GM10248 (cell line): ENCODE measurements at places on chromosomes 4 and X.

DNA sequence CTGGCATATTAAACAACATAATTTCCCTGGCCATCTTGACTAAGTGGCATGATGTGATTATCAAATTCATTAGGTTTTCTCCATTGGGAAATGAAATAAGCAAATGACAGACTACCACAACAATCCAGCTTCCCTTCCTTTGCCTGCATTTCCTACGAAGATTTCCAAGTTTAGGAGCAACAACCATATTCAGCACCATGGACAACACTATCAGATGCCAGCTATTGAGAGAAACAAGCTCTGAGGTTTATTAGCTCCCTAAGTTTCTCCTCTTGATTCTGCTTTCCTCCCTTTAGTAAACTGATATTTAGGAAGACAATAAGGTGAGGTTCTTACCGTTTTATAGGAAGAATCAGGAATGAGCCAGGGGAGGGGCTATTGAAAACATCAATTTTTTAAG is 36.2 kb downstream of the DCX start:
- no peak for DNase-seq

- no peak for DNase-seq
Observed at GRCh38 chr4:78166622-78167021, 109.5 kb downstream of the FRAS1 start.

GRCh38 chr4:21656832-21657231 is 291.7 kb downstream of the KCNIP4 start:
- DNase-seq: no peak

GRCh38 chr4:53123171-53123570 is 242.7 kb downstream of the SCFD2 start:
- DNase-seq: no peak

DNA sequence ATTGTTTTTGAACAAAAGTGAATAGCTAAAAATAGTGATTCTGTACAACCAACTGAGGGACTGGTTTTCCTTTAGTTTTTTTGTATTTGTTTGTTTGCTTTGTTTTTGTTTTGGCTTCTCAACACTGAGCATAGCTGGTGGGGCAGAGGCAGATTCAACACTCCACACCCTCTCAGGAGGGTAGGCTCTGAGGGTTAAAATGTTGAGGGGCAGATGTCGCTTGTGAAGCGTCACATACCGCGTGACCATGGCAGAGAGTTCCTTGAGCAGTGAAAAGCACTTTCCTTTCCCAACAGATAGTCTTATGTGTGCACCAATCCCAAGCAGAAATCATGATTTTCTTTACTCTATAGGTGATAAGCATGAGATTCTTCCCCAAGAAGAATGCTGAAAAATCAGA is 155.0 kb downstream of the PALLD start:
- no peak for DNase-seq

DNA sequence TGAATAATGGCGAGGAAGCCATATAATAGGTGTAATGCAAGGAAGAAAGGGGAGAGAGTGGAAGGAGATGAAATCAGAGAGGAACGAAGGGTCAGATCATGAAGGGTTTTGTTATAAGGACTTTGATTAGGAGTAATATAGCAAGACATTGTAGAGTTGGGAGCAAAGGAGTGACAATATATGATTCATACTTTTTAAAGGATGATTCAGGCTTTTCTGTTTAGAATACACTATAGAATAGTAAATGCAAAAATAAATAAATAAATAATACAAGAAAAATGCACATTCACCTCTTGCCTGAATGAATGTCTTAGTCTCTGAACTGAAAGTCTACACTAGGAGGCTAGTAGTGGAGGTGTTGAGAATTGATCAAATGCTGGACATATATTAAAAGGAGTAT is 1524.4 kb upstream of the AGA start:
- no peak for DNase-seq

- no peak for DNase-seq
Observed at GRCh38 chrX:117985241-117985640, 131.4 kb downstream of the KLHL13 start.

DNA sequence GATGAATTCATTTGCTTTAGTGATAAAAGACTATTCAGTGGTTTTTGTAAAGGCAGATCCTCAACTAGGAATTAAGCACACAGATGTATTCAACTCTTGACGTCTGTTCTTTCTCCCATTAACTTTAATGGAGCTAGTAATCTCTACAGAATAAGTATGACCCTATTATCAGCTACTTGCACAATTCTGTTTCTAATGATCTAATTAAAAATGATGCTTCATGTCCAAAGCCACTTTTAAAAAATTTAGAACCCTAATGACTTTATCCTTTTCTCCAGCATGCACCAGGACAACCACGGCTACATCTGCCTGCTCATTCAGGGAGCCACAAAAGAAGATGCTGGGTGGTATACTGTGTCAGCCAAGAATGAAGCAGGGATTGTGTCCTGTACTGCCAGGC is 85.4 kb downstream of the CBR4 start:
- DNase-seq: no peak

DNA sequence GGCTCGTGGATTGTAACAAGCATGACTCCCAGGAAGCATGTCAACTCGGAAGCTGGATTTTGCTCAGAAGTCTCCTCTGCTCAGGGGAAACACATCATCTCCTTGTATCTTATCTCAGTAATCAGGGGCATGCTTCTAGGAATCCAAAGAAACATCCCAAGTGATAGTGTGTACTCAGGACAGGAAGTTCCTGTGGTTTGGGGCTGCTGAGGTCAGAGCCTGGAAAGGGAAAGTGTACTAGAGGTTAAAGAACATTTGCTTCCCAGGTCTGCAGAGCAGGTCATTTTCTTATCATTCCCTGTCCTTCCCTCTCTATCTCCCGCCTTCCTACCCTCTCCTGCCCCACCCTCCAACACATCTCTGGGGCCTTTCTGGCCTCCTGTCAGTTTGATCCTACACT is 38.8 kb downstream of the SLC34A2 start:
- DNase-seq: no peak

GRCh38 chr4:41590591-41590990 is 52.6 kb downstream of the LIMCH1 start:
- DNase-seq: no peak

DNA sequence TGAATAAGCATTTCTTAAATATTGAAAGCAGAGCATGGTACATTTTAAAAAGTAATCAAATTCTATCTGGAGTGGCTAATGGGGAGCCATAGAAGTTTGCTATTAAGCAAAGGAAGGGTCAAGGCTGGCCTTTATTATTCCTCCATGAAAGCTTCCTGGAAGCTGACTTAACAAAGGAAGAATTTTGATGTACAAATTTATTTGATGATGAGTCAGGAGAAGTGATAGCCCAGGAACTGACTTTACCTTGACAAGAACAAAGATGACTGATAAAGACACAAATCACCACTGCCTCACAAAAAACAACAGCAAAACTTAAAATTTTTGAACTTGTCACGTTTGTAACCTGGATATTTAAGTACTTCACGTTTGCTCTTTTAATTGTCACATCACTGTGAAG is 872.1 kb downstream of the PCDH7 start:
- no peak for DNase-seq

DNA sequence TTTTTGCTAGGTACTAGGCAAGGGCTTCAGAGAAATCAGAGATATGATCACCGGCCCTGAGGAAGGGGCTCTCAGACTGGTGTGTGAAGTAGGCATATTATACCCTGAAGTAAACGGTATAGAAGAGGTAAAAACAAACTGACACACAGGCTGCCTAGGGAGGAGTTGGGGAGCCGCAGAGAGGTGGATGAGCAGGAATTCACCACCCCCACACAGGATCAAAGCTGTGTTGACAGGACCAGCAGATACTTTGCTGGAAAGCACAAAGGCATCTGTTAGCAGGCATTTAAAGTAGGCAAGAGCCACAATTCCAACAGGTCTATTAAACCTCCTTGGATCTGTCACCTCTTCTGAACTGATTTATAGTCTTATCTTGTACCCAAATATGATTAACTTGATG is 71.8 kb upstream of the GPR34 start:
- DNase-seq: no peak

DNA sequence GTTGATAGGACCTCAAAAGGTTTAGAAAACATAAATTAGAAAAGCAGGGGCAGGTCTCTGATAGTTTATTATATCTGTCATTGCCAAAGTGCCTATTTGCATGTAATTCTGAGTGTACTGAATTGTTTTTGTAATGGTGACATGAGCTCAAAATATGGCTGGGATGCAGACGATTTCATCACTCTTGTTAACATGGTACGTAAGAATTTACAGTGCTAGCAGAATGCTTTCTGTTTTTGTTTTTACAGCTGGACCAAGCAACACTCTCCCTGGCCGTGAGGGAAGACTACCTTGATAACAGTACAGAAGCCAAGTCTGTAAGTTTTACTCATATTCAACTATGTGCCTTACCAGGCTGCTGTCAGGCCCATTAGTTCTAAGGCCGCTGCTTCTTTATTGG is 58.1 kb downstream of the PHEX start:
- DNase-seq: no peak

DNA sequence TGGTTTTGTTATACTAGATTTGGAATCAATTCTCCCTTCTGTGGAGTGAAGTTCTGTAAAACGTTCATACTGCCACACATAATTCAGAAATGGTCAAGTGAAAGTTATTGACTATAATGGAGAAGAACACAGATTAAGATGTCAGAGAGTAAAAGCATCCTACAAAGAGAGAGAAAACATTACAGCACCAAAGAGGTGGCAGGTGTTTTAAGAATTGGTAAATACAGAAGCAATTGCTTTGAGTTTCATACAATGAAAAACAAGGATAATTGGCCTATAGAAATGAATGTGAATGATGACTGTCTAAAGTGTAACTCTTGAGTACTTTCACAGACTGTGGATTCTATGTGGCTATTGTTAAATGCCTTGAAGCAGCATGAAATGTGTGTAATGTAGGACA is 435.6 kb upstream of the SMIM31 start:
- DNase-seq: no peak
